ENCODE measurements at places on chromosomes 2 and 18. TPM values are rescaled to one million over a fixed set of nuclear protein-coding genes. Genes with fewer than 3 reads are reported as not detected.

- no peaks in the 10 kb centered on the region for H3K36me3 ChIP-seq
- no peak for DNase-seq
- no peak overlapping the region for H3K27ac ChIP-seq
Observed at GRCh38 chr18:13793819-13794218, 30.1 kb upstream of the MC5R start.

Gene ANKRD30B
- polyA plus RNA-seq, result not detected

DNA sequence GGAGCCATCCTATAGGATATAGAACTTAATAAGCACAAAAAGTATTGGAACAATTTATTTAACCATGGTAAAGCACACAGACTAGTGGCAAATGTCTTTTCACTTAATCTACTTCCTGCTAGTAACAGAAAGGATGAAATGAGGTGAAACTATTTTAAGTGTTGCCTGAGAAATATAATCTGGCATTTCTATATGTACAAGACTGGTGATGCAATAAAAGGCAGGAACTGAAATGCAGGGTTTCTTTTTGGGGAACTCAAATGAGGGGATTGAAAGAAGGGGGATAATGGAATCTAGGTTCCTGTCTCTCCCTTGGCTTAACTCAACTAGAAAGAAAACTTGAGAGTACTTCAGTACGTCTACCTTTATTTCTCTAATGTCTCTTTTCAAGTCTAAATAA, 122.3 kb downstream of the MEMO1 start:
- H3K4me3 ChIP-seq, result no peak overlapping the region
- H3K27ac ChIP-seq, result no peak overlapping the region
- no peaks in the 10 kb centered on the region for H3K27me3 ChIP-seq
- peaks cover 2% of the 10 kb centered on the region for H3K36me3 ChIP-seq

DNA sequence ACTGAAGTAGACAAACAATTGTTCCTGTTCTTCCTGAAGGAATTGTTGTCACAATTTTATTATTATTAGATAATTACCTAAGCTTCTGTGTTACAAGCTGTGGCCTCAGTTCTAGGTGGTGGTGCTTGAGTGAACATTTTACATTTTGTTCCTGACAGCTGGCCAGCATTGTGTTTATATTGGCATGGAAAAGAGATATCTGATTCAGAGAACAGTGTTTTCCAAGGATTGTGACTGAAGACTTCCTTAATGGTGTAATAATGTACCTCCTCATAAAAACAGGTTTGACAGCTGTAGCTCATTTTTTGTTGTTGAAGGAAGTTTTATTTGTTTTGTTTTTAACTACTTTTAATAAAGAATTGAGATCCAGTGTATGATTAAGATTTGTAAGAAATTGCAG, 95.2 kb downstream of the EPB41L5 start:
- DNase-seq, result peak; percentile 25
- no peak overlapping the region for H3K27ac ChIP-seq
- H3K4me3 ChIP-seq, result no peak overlapping the region
- H3K27me3 ChIP-seq, result no peaks in the 10 kb centered on the region

Gene LCT
- polyA plus RNA-seq, result 0.01 TPM

DNA sequence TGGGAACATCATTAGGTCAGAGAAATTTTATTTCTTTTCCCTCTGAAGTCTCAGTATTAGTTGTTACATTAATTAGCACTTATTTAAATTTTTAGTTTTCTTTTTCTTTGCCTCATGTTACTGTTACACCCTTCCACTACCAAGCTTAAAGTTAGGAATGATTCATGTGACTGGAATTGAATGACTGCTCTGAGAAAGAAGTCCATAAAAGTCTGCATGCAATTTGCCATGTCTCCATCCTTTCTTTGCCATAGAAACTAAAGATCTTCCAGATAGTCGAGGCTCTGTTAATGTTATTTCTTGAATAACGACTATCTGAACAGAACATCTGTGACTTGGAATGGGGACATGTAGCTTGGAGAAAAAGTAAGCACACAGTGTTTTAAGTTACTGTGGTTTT, 1269.8 kb upstream of the PIK3C3 start:
- no peak for DNase-seq
- no peaks in the 10 kb centered on the region for H3K4me1 ChIP-seq
- no peaks in the 10 kb centered on the region for H3K36me3 ChIP-seq
- H3K27me3 ChIP-seq, result no peaks in the 10 kb centered on the region

GRCh38 chr18:32011193-32011592, 7.4 kb upstream of the RNF125 start:
- no peak overlapping the region for H3K4me3 ChIP-seq
- no peaks in the 10 kb centered on the region for H3K27me3 ChIP-seq
- DNase-seq, result no peak

Gene MAPK4
- polyA plus RNA-seq, result 10.7 TPM

DNA sequence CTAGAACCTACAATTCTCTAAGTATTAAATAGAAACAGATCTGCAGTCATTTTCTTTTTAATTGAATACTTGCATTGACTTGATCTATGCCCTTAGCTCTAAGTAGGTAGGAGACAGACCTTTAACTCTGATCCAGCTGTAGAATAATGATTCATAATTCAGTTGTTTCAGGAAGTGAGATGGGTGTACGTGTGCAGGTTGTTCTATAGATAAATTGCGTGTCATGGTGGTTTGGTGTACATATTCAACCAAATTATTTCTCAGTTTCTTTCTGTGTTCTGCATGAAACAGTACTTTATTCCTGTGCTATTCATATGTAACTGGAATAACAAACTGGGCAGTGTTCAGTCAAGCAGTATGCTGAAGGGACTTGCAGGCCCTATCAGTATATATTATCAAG, 34.3 kb upstream of the CD226 start:
- H3K4me1 ChIP-seq, result peaks cover 2% of the 10 kb centered on the region
- DNase-seq, result no peak
- no peaks in the 10 kb centered on the region for H3K36me3 ChIP-seq
- no peak overlapping the region for H3K4me3 ChIP-seq
- no peaks in the 10 kb centered on the region for H3K27me3 ChIP-seq

DNA sequence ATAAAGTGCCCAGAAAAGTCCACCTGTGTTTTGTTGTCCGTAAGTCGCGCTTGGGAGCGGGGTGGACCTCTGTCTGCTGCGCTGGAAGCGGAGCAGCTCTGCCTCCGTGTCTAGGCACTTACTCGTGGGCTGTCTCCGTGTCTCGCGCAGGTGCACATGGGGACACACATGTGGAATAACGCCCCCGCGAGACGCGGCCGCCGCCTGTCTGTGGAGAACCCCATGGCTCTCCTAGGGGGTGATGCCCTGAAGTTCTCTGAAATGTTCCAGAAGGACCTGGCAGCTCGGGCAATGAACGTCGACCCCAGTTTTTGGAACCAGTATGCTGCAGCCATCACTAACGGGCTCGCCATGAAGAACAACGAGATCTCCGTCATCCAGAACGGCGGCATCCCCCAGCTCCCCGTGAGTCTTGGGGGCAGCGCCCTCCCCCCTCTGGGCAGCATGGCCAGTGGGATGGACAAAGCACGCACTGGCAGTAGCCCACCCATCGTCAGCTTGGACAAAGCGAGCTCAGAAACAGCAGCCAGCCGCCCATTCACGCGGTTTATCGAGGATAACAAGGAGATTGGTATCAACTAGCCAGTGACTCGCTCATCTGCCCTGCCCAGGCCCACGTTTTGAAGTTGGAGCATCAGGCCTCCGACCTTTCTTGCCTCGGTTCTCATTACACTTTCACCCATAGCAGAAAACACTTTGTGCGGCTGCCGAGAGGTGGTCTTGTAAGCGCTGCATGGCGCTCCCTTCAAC, 17.3 kb downstream of the SALL3 start:
- no peak for DNase-seq
- no peak overlapping the region for H3K27ac ChIP-seq
- no peaks in the 10 kb centered on the region for H3K27me3 ChIP-seq
- no peaks in the 10 kb centered on the region for H3K4me1 ChIP-seq

Gene CNGA3
- polyA plus RNA-seq, result 0.13 TPM

DNA sequence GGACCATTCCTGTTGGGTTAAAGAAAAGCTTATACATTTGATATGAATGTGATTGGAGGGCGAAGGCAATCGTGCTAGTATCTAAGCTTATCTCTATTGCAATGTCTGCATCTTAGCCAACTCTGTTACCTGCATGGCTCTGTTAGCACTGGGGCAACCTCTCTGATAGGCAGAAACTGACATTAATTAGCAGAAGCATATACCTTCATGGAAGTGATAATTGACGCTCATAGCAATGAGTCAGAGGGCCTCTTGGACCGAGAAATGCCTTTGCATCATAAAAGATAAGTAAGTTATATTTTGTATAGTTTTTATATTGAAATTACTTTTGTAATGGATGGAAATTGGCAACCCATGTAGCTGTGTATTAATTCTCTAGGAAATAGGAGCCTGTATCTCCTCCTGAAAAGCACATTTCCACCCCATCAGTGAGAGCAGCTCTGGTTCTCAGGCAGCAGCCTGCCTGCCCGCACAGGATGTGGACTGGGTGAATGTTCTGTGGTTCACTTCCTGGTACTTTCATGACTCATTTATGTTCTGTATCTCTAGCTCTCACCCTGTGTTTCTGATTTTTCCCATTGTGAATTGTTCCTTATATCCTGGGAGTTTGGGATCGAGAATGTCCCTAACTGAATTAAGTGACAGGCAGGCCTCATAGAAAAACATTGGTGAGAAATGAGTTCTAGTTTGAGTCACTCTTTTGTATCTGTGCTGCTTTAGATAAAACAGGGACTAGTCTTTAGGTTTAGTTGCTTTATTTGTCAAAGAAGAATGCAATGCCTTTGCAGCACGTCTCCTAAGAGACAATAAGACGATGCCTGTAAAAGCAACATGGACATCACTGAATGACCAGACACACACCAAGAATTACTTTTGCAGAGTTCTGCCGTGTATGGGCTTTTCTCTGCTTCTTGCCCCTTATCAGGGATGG, 344.9 kb downstream of the DCDC2C start:
- H3K36me3 ChIP-seq, result no peaks in the 10 kb centered on the region
- no peaks in the 10 kb centered on the region for H3K27me3 ChIP-seq
- no peak overlapping the region for H3K4me3 ChIP-seq
- no peak for DNase-seq
- no peaks in the 10 kb centered on the region for H3K4me1 ChIP-seq
- no peak overlapping the region for H3K27ac ChIP-seq

DNA sequence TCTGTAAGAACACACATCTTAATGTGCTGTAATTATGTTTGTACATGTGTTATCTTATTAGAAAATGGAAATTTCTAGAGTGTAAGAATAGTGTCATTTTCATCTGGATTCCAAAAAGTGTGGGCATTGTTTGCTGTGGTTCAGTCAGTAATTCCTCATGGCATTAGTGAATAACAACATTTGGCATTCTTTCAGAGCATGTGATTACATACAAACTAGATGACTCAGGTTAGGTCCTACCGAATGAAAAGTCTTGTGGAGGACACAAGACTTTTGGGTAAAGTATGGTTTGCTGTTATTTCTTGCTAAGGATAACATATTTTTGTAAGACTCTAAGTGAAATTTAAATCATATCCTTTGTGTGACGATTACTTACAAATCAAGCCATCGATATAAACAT, 593.1 kb upstream of the NRXN1 start:
- no peak overlapping the region for H3K27ac ChIP-seq
- no peaks in the 10 kb centered on the region for H3K4me1 ChIP-seq
- H3K36me3 ChIP-seq, result no peaks in the 10 kb centered on the region
- no peaks in the 10 kb centered on the region for H3K27me3 ChIP-seq

GRCh38 chr18:58128381-58129374, 84.7 kb downstream of the NEDD4L start:
- peak; percentile 65 for DNase-seq
- no peaks in the 10 kb centered on the region for H3K36me3 ChIP-seq
- H3K27me3 ChIP-seq, result no peaks in the 10 kb centered on the region
- no peak overlapping the region for H3K4me3 ChIP-seq
- peaks cover 5% of the 10 kb centered on the region for H3K4me1 ChIP-seq

Gene CFAP65
- polyA plus RNA-seq, result 5.8 TPM

GRCh38 chr2:163644238-163644637, 91.6 kb downstream of the FIGN start:
- H3K27ac ChIP-seq, result no peak overlapping the region
- no peaks in the 10 kb centered on the region for H3K36me3 ChIP-seq
- no peaks in the 10 kb centered on the region for H3K27me3 ChIP-seq
- H3K4me3 ChIP-seq, result no peak overlapping the region
- no peak for DNase-seq
- H3K4me1 ChIP-seq, result peaks cover 9% of the 10 kb centered on the region

- H3K27ac ChIP-seq, result no peak overlapping the region
- no peaks in the 10 kb centered on the region for H3K4me1 ChIP-seq
- no peaks in the 10 kb centered on the region for H3K27me3 ChIP-seq
- H3K36me3 ChIP-seq, result no peaks in the 10 kb centered on the region
- H3K4me3 ChIP-seq, result no peak overlapping the region
Observed at GRCh38 chr2:36831185-36831584, 134.7 kb downstream of the VIT start.

Gene BUB1
- polyA plus RNA-seq, result 1.6 TPM

Gene PHLPP1
- 3.3 TPM for polyA plus RNA-seq

DNA sequence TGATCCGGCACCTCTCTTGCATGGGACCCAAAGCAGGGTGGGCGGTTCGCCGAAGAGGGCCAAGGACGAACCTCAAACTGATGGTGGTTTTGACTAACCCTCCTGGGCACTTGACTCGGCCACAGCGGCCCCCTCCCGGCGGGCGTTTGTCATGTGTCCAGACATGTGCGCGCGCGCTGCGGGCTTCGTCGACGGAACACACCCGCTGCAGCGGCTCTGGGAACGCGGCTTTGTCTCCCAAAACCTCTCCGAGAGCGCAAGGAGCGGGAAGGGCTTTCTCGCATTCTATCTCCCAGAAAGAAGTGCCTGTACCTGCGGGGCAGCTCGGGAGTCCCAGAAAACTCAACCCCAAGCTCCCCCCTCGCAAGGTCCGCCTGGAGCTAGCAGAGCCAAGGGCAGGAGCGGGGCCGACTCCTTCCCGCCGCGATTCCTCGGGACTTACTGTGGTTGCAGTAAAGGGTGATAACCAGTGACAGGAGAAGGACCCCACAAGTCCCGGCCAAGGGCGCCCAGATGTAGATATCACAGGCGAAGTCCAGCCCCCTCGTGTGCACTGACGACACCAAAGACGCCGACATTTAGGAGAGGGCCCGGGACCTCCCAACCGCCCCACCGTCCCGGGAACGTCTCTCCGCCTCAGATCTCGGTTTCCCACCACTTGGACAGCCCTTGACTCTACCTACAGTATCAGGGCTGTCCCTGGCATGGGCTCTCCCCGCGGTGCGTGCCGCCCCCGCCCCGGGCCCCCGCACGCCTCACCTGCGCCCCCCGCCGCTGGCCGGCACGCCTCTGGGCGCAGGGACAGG, 1.6 kb downstream of the CD8A start:
- H3K27me3 ChIP-seq, result peaks cover 71% of the 10 kb centered on the region
- H3K36me3 ChIP-seq, result no peaks in the 10 kb centered on the region
- no peak overlapping the region for H3K4me3 ChIP-seq
- H3K4me1 ChIP-seq, result peaks cover 17% of the 10 kb centered on the region

Gene IL1A
- polyA plus RNA-seq, result 1.1 TPM

- no peaks in the 10 kb centered on the region for H3K36me3 ChIP-seq
- H3K4me1 ChIP-seq, result peaks cover 4% of the 10 kb centered on the region
- no peak overlapping the region for H3K4me3 ChIP-seq
- no peaks in the 10 kb centered on the region for H3K27me3 ChIP-seq
- no peak overlapping the region for H3K27ac ChIP-seq
Observed at GRCh38 chr2:45722477-45722876, 71.0 kb downstream of the PRKCE start.

Gene SGPP2
- polyA plus RNA-seq, result 39.5 TPM
